Nephron progenitor cell (in vitro differentiated cells): ENCODE measurements at places on chromosomes 2 and 18.

DNA sequence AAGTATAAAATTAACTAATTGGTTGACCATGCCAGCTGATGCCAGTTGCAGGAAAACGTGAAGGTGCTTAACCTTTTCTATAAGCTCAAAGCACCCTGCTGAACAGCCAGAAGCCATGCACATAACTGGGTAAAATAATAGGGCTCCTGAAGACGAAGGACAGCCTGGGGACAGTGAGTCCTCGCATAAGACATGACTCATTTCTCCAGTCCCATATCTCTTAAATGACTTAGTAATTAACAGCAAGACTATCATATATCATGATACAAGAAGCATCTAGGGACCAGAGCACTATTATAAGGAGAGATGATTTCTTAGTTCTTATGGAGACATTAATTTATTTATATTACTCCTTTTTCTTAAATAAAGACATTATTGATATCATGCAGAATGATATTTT lies 100.5 kb upstream of the DOK6 start:
- H3K27ac ChIP-seq, result no peak overlapping the region
- no peak for DNase-seq
- no peaks in the 10 kb centered on the region for H3K27me3 ChIP-seq
- no peaks in the 10 kb centered on the region for H3K36me3 ChIP-seq

DNA sequence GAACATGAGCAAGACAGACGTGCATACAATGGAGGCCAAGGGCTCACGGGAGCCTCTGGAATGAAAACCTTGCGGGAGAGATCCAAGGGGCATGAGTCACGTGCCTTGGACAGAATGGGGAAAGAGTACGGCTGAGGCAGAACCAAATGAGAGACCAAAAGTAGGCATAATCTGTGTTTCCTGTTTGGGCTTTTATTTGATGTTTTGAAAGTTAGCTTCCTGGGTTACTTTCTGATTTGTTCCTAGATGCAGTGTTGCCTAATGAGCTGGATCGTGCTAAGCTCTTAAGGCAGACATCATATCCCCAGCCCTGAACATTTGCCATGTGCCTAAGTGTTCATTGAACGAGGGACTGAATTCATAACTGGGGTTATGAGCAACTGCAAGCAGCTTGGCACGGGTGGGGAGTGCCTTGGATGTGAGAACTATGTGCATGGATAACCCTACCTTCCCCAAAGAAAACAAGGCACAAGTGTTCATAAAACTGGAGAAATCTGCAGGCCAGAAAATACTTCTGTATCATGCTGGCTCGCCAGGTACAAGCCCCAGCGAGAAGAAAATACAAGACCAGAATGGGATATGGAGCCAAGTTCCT lies 60.3 kb upstream of the RPL31 start:
- peaks cover 7% of the 10 kb centered on the region for H3K4me1 ChIP-seq
- H3K36me3 ChIP-seq, result no peaks in the 10 kb centered on the region
- H3K4me3 ChIP-seq, result no peak overlapping the region
- peaks cover 15% of the 10 kb centered on the region for H3K27me3 ChIP-seq
- DNase-seq, result no peak

- no peaks in the 10 kb centered on the region for H3K36me3 ChIP-seq
- H3K4me3 ChIP-seq, result no peak overlapping the region
- peak overlapping the region; percentile 87 for H3K27ac ChIP-seq
- peaks cover 3% of the 10 kb centered on the region for H3K27me3 ChIP-seq
- peak; percentile 16 for DNase-seq
Measured at GRCh38 chr2:35819033-35819432, 536.5 kb upstream of the CRIM1 start.

DNA sequence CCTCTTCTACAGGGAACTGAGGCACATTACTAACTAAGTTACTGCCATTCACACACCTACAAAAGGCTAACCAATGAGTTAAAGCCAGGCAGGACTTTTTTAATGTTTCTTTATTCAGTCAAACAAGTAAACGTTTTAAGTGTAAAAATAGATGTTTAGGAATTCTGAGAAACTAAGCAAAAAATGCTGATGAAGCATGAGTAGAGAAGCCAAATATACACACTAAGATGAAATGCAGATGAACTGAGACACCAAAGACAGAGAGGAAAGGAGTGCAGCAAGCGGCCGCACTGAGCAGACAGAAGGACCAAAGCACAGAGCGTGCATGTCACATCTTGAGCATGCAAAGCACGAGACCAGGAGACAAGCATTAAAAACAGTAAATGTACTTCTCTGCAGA lies 17.9 kb downstream of the L3MBTL4 start:
- no peaks in the 10 kb centered on the region for H3K36me3 ChIP-seq
- H3K4me1 ChIP-seq, result no peaks in the 10 kb centered on the region
- H3K27ac ChIP-seq, result no peak overlapping the region
- no peak overlapping the region for H3K4me3 ChIP-seq
- H3K27me3 ChIP-seq, result peaks cover 18% of the 10 kb centered on the region

DNA sequence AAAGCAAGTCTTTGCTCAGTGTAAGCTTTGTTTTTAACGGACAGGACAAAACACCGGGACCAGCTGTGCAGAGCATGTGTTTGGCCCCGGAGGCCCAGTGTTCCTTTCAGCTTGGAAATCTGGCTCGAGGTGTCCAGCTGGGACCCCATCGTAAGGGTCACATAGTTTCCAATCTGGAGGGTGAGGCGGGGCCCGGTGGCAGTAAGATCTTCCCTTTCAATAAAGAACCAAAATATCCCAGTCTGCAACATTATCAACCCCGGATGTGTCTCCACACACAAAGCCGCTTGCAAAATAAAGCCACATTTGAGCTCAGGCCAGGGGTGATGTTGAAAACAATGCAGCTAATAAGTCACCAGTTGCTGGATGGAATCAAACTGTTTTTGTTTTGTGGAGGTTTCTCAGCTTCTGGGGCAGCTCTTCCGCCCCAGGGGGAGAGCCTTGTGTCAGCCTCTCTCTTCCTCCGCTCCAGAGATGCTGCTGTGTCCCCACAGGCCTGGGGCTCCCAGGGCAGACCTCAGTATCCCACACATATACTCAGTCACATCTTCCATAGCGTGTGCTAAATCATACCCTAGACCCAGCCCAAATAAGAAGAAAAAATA lies 138.6 kb upstream of the GLI2 start:
- peaks cover 75% of the 10 kb centered on the region for H3K27me3 ChIP-seq
- DNase-seq, result no peak
- H3K36me3 ChIP-seq, result no peaks in the 10 kb centered on the region
- no peak overlapping the region for H3K27ac ChIP-seq
- H3K4me3 ChIP-seq, result no peak overlapping the region

DNA sequence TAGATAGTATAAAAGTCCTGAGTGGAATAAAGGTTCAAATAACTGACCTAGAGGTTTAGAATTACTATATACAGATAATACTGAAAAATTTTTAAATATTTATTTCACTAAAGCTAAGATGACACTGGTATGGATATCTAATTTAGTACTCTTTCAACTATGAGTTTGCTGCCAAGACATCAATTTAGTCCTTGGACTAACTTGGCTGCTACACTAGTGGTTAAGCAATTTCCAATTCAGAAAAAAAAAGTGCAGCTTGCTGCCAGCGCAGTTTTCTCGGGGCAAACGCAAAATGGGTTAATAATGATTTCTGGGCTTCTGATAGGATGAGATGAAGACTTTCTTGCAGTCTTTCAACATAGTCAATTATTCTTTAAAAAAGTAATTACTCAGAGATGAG lies 10.8 kb downstream of the BUB1 start:
- peaks cover 70% of the 10 kb centered on the region for H3K36me3 ChIP-seq
- H3K4me1 ChIP-seq, result peaks cover 5% of the 10 kb centered on the region
- no peak overlapping the region for H3K27ac ChIP-seq
- no peak overlapping the region for H3K4me3 ChIP-seq
- no peak for DNase-seq
- no peaks in the 10 kb centered on the region for H3K27me3 ChIP-seq

GRCh38 chr2:107473150-107473549 lies 353.5 kb upstream of the RGPD4 start:
- no peak overlapping the region for H3K4me3 ChIP-seq
- no peak overlapping the region for H3K27ac ChIP-seq
- H3K27me3 ChIP-seq, result peaks cover 2% of the 10 kb centered on the region
- no peak for DNase-seq

GRCh38 chr2:21774691-21775368 lies 651.1 kb downstream of the TDRD15 start:
- H3K4me3 ChIP-seq, result no peak overlapping the region
- no peaks in the 10 kb centered on the region for H3K27me3 ChIP-seq

DNA sequence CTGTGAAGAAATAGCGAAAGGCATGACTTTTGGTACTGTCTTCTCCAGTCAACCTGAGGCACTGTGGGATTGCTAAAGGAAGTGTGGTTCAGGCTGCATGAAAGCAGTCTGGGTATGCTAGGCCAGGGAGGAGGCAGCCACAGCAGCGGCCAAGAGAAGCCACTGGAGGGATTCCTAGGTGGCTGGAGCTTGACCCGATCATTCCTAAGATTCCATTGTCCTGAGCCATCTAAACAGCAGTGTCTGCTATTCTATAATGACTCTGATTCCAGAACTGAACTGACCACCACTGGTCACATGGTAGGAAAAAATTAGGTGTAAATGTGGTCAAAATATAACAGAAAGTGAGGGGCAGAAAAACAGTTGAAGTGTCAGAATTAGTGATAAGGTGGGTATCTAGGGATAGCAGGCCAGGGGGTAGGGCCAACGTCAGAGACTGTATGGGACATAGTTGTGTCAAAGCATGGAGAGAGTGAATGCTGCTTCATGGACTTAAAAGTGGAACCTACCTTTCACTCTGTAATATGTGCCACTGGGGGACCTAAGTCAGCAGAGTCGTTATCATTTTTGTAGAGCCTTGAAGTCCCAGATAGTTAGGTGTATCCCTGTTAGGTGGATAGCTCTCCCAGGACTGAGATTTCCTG lies 204.6 kb downstream of the CTNNA2 start:
- H3K27me3 ChIP-seq, result no peaks in the 10 kb centered on the region
- H3K4me1 ChIP-seq, result peaks cover 11% of the 10 kb centered on the region
- no peak overlapping the region for H3K27ac ChIP-seq

- peaks cover 2% of the 10 kb centered on the region for H3K4me1 ChIP-seq
- no peaks in the 10 kb centered on the region for H3K27me3 ChIP-seq
Measured at GRCh38 chr2:240343548-240343947, 91.9 kb upstream of the GPC1 start.

DNA sequence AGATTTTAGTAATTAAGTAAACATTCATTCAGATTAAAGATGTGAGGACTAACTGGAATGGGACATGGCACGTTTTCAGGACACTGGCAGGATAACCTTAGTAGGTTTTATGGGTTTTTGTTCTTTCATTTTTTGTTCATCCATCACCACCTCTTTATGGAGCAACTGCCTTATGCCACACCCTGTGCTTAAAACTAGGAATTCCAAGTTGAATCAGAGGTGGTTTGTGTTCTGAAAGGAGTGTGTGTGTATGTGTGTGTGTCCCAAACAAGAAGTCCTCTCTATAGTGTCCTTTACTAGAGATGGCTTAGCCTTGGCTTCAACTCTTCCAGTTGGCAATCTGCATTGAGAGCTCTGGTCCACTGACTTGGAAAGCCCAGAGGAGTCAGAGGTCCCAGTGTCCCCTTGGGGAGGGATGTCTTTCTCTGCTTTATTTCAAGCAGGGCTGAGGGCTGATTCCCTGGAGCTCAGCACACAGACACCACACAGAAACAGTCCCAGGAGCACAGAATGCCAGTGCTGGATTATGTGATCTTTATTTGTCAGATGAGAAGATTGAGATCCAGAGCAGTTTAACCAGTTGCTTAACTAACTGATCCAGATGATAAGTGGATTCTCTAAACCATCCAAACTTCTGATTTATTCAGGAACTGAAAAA lies 25.2 kb downstream of the RHOB start:
- peaks cover 39% of the 10 kb centered on the region for H3K4me1 ChIP-seq
- H3K36me3 ChIP-seq, result no peaks in the 10 kb centered on the region
- DNase-seq, result no peak
- H3K27me3 ChIP-seq, result peaks cover 8% of the 10 kb centered on the region

DNA sequence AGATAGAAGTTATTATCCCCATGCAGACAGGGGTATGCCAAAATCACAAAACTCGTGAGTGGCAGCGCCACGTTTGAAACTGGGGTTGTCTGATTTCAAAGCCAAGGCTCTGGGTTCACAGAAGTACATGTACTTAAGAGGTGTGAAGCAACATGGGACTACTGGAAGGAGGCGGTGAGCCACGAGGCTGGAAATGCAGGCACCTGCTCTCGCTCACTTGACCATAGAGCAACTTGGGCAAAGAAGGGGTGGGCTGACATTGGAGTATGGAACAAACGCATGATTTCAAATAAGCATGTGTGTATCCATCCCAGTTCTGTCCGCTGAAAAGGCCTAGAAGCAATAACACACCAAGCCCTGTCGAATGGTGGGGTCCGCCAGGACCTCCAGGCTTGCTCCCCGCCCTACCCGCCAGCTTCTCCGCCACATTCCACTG lies 593 bp upstream of the ACTR2 start:
- H3K4me1 ChIP-seq, result peaks cover 30% of the 10 kb centered on the region
- peaks cover 7% of the 10 kb centered on the region for H3K36me3 ChIP-seq
- DNase-seq, result no peak
- no peaks in the 10 kb centered on the region for H3K27me3 ChIP-seq

GRCh38 chr2:215904101-215904500 lies 109.2 kb downstream of the MREG start:
- H3K4me3 ChIP-seq, result no peak overlapping the region
- H3K4me1 ChIP-seq, result peaks cover 29% of the 10 kb centered on the region
- DNase-seq, result no peak
- peaks cover 7% of the 10 kb centered on the region for H3K27me3 ChIP-seq

DNA sequence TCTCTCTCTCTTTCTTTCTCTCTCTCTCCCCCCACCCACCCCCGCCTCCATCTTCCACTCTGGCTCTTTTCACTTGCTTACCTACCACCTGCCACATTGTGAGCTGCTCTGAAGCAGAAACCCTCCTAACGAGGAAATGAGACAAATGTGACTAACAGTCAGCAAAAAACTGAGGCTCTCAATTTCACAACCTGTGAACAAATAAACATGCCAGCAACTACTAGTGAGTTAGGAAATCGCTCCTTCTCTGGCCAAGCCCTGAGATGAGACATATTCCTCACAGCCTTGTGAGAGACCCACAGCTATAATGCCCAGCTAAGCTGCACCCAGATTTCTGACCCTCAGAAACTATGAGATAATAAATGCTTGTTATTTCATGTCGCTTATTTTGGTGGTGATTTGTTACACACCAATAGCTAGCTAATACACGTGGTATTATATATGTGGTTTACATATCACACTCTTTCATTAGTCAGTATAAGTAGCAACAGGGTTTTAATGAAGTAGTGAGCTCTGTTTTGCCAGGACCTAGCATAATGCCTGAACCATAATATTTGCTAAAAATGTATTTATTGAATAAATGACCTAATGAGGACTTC lies 8.4 kb upstream of the ZNF521 start:
- H3K27ac ChIP-seq, result no peak overlapping the region
- no peak for DNase-seq
- no peaks in the 10 kb centered on the region for H3K27me3 ChIP-seq
- no peak overlapping the region for H3K4me3 ChIP-seq

- no peaks in the 10 kb centered on the region for H3K27me3 ChIP-seq
- peaks cover 18% of the 10 kb centered on the region for H3K4me1 ChIP-seq
- H3K4me3 ChIP-seq, result no peak overlapping the region
Measured at GRCh38 chr2:186697536-186697935, 3.7 kb downstream of the FAM171B start.

DNA sequence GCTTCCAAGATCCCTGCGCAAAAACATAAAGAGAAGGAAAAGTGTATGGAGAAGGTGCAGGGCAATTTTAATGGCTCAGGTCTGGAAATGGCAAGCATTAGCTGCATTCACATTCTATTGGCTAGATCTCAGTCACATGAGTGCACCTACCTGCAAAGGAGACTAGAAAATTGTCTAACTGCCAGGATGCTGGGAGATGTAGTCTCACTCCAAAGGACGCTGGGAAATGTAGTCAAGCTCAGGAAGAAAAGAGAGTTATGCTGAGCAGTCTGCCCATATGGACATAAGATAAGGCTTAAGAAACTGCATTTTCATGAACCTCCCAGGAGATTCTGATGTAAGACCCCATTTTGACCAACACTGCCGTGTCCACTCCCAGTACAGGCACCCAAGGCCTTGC lies 9.5 kb upstream of the KLHL29 start:
- no peak for DNase-seq
- H3K4me3 ChIP-seq, result peak overlapping the region; percentile 59
- peaks cover 13% of the 10 kb centered on the region for H3K27me3 ChIP-seq
- H3K27ac ChIP-seq, result no peak overlapping the region
- peaks cover 35% of the 10 kb centered on the region for H3K4me1 ChIP-seq
